Kidney glomerular epithelial cell (primary cell): ENCODE measurements at places on chromosomes 2 and 18.
A peak's percentile ranks its signal among the peaks of the same experiment; 100 is the strongest.

DNA sequence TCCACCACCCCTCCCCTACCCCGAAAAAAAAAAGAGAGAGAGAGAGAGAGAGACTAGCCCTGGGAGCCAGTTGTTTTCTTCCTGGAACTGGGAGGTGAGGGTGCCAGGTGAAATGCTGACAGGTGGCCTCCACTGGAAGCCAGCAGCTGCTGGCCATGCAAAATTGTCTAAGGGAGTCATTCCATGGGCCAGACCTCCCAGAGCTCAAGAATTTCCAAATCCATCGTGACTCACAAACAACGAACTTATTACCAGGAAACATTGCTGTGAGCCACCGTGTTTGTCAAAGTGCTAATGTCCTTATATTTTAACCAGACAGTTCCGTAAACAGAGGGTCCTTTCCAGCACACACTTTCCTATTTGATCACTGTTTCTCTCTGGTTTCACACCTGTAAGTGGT, 68.5 kb upstream of the PID1 start:
- no peak for DNase-seq

GRCh38 chr2:106866641-106867040, 19.3 kb downstream of the ST6GAL2 start:
- no peak for DNase-seq

DNA sequence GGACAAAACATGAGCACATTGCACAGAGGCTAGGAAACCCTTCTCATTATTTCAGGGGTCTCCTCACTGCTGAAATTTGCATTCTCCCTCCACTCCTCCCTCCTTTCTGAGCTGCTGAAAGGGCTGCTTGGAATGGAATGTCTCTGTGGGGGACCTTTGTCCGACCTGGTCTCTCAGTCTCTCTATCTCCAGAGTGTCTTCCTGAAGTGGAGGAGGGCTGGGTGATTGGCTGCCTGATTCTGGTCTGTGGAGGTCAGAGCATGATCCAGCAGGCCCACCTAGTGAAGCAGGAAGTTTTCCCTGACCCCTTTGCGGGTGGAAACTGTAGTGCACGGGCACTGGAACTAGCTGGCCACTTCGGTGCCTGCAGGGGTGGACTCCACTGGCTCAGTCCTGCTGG, 560.5 kb upstream of the HS6ST1 start:
- DNase-seq, result no peak

GRCh38 chr2:84719434-84719833, 161.4 kb downstream of the TRABD2A start:
- no peak for DNase-seq

DNA sequence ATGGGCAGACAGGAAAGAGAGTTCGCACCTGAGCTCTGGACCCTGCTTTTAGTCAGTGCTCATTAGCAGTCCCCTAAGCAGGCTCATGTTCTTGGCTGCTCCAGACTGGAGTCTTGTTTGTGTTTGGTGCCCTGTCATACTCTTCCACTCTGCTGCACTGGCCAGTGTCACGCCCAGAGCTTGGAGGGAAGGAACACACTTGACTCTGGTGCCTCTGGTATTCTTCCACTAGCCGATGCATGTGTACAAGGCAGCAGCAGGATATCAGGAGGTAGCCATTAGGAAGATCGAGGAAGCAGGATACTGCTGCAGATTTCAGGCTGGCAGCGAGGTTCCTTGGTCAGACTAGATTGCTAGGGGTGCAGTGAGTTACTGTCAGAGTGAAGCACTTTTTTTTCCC, 81.4 kb upstream of the B3GNT2 start:
- no peak for DNase-seq

DNA sequence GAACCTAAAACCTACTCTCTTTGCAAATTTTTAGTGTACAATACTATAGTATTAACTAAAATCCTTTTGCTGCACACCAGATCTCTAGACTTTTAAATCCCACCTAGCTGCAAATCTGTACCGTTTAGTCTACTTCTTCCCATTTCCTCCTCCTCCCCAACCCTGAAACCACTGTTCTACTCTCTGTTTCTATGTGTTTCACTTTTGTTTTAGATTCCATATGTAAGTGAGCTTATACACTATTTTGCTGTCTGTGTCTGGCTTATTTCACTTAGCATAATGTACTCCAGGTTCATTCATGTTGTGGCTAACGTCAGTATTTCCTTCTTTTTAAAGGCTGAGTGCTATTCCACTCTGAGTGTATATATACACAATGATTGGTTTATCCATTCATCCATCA, 18.4 kb upstream of the DSC2 start:
- no peak for DNase-seq

DNA sequence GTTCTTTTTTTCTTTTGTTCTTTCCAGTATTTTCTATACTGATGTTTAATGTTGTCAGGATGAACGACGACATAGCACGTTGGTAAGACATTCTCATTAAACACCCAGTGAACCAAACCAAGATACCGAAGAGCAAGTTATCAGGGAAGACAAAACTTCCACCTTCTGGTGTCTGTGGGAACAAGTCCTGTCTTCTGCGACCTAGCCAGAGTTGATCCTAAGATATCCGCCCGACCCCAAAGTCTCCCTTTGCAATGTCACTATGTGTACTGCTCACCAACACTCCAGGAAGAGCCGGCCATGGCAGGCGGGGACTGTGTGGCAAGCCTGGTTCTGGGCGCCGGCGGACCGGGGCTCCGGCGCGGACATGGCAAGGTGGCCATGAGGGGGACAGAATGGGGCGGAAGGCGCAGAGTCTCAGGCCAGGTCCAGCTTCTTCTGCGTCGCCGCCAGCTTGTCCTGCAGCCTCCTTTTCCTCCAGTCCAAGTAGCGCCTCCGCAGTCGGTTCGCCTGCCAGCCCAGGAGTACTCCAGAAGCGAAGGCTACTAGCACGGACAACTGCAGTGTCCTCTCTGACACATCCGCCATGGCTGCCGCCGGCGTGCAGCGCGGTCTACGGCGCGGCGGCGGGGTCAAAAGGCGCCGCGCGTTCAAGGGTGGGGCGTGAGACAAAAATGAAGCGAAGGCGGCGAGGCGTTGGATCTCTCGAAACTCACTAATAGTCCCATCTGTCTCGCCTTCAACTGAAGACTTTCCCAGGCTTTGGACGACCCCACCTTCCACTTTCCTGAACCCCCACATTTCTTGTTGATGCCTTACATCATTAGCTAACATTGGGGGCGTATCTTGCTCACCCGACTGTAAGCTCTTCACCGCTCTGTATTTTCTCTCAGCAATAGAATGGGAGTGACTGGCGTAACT, at the start of gene MTLN:
Gene MTLN, minus strand, starts transcription at position 610 of the 921 bp plus-strand sequence. Its CDS starts 22 bp downstream, at position 588.
- peak; percentile 74 for DNase-seq

DNA sequence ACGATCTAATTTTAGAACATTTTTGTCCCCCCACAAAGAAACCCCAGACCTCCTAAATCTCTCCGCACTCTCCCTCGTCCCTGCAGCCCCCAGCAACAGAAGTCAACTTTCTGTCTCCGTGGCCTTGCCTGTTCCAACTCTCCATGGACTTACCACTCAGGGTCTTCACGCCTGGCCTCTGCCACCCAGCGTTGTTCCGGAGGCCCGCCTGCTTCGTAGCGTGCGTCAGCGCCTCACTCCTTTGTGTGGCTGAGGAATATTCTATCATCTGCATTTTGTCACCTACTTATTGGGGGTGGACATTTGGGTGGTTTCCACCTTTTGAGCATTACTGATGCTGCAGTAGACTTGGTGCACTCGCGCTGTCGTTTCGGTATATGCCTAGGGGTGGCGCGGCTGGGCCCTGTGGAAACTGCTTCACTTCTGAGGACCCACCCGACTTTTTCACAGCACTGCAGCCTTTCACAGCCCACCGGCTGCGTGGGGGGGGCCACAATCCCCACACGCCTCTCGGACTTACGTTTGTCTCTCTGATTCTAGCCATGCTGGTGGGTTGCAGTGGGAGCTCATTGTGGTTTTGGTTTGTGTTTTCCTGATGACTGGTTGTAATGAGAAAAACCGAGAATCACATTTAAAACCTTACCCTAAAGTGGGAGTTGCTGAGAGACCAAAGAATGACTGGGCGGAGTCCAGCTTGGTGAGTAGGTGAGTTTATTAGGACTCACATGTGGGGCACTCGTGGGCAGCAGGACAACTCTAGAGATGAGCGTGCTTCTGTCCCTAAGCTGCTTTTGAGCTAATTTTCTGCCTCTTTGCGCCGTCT, 1.4 kb upstream of the HSBP1L1 start:
- DNase-seq, result no peak
